ENCODE measurements at places on chromosomes 7 and 10.
A peak's percentile ranks its signal among the peaks of the same experiment; 100 is the strongest.

DNA sequence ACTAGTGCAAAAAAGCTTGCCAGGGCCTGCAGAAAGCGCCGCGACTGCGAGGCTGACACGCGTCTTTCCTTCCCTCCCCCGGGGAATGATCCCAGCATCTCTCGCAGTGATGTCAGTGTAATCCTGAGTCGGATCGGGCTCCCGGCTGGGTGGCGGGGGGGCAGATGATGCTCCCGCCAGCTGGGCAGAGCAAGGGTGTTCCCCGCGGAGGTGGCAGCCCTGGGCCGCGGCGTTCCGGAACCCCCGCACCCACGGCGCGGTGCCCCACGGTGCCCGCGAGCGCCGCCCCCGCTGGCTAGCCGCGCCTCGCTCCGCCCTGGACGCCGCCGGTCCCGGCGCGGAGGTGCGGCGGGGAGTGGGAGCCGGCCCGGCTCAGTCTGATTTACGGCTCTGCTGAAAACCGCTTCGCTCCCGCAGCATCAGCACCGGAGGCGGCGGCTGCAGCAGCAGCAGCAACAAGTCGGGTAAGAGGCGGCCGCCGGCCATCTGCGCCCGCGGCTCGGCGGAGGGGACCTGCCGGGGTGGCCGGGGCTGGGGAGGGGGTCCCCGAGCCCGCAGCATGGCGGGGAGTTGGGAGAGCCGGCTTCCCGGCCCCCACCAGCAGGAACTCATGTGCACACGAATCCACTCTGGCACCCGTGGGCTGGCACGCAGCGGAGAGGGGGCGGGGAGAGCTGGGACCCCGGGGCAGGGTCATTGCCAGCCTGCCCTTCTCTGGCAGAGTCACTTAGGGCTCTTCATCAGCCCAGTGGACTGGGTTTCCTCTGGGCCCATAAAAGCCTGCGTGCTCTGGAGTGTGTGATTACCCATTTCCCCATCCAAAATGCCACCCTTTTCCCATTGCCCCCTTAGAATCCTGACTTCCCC, at the start of gene ZNF365:
Gene ZNF365 (plus strand): TSS at position 375 of the 867 bp plus-strand sequence. CDS start 1,825 bp downstream, outside the sequence.
- no peak for DNase-seq

- DNase-seq = peak; percentile 29
Measured at GRCh38 chr10:96618653-96619052, 31.8 kb upstream of the TM9SF3 start.

GRCh38 chr10:29084681-29085307, 204.1 kb upstream of the LYZL1 start:
- DNase-seq = peak; percentile 40

DNA sequence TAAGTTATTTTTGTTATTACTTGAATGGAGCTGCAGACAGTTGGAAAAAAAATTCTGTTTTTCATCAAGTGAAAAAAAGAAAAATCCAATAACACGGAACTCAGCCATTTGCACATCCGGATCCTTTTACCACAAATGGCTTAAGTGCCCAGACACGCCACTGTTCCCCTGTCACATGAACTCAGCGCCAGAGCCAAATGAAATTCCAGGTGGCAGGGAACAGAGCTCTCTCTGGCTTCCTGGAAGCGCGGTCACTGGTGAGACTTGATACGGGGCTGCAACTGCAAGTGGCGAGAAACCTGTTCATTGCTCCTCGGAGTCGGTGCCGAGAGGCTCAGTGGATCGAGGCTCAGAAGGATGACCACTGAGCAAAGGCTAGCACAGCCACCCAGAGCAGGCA, 60.8 kb upstream of the NPTX2 start:
- DNase-seq = peak; percentile 66

DNA sequence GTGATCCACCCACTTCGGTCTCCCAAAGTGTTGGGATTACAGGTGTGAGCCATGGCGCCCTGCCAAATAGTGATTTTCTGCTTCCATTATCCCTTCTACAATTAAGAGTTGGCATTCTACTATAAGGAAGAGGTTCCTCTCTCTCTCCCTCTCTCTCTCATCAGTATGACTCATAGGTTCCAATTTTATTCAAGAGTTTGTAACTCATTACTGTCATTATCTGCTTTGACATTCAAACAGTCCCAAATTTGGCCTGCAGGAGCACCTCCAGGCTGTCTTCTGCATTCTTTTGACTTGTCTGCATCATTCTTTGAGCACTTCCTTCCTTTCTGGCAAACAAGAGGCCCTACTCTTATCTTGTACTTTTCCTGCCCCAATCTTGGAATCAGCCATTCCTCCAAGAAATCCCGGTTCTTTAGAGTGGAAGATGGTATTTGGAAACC, 33.2 kb upstream of the CALU start:
- peak; percentile 12 for DNase-seq

DNA sequence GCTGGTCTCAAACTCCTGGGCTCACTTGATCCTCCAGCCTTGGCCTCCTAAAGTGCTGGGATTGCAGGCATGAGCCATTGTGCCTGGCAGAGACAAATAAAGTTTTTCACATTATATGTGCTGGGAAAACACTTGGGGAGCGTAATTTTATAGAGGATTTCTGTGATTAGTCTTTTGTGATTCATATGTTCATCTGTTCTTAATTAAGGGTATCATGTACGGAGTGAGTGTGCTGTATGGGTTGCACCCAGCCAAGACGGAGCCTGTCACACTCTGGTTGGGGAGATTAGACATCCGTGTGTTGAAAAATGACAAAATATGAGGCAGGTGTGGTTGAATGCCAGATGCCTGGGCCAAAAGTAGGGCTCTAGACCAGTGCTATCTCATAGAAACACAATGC, 10.3 kb downstream of the ADRB1 start:
- DNase-seq = no peak

DNA sequence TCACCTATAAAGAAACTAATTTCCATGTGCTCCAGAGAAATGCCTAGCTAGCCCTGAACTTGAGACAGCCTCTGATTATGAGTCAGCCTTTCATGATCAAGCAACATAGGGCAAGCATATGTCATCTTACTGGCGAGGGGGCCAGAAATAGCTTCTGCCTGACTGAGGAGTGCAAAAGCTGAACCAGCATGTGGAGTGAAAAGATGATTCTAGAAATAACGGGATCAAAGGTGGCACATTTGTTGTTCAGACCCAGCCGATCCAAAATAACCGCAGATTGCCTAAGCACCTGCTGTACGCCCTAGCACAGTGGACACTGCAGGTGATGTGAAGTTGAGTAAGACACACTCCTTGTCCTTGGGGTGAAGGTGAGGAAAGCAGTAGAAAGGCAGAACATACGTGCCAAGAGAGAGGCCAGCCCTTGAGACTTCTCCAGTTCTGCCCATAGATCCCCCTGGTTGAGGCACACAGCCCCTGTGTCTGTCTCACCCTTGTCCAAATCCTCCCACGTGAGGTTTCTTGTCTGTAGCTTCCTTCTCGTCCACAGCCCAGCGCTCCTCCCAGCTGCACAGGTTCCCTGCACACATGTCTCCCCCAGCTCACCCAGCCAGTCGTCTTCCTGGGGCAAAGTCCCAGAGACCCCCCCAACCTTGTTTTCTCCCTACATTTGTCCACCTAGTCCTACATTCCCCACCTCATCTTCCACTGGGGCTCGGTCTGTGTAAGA, 2.8 kb upstream of the BCL7B start:
- DNase-seq = no peak

DNA sequence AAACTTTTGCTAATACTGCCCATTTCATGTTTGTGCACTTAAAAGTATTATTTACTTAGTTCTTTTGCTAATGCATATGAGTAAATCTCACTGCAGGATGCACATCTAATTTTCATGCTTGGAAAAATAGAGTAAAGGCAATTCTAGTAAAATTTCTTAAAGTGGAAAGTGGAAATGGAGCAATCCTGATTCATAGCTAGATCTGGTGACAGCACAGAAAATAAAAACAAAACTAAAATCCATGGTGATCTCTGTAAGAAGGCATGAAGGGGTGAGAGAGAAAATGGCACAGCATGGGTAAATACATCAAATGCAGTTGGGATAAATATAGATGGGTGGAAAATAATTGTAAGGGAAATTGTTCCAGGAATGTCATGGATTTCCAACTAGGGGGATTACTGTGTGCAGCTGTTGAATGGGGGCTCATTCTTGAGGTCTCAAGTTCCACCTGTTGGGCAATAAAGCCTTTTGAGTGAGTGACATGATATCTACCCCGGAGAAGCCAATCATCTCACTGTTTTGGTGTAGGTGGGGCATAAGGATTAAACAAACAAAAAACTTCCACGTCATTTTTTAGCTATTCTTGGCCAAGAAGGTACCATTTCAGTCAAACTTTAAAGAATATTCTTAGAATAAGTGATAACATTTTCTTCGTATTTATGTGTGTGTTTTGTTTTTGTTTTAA, 1.7 kb upstream of the MCU start:
- DNase-seq = no peak

DNA sequence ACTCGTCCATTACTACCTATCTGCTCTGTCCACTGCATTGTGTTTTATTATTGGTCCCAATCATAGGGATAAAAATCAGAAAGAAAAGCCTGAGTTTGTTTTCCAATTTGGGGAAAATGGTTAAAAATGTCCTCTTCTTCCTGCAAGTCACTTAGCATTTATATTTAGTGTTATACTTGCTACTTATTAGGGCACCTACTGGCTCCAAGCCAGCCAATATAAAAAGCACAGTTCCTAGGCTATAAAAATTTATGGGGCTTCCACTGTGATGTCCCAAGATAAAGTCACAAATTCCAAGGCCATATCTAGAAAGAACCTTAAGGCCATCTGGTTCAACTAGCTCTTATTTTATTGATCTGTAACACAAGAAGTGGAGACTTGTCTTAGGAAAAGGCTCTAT, 3.2 kb downstream of the SLC35B4 start:
- peak; percentile 59 for DNase-seq

GRCh38 chr10:123863721-123864482, 27.7 kb downstream of the CPXM2 start:
- no peak for DNase-seq

GRCh38 chr10:48802611-48803071, 118.0 kb downstream of the WDFY4 start:
- DNase-seq = no peak

- DNase-seq = no peak
Measured at GRCh38 chr7:134695321-134695860, 48.7 kb downstream of the BPGM start.

- no peak for DNase-seq
Measured at GRCh38 chr10:89745903-89746302, 44.5 kb downstream of the KIF20B start.

DNA sequence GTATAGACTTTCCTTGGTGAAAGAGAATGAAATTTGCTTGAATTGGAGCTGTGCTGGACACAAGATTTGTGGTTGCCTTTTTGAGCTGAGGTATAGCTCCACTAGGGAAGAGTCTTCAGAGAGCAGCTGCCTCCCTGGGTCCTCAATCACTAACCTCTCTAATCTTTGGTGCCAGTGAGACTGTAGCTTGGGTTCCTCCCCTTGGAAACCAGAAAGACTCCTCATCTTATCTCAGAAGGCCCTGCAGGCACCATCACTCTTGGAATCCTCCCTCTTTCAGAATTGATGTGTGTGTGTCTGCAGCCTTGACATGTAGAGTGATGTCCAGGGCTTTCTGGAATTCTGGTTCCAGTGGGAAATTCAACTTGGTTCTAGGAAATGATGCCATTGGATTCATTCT, 426.5 kb downstream of the RPS24 start:
- DNase-seq = no peak

- DNase-seq = no peak
Measured at GRCh38 chr7:141053626-141054025, 20.2 kb upstream of the TMEM178B start.

- peak; percentile 56 for DNase-seq
Measured at GRCh38 chr7:27661811-27662489, 733 bp downstream of the HIBADH start.

DNA sequence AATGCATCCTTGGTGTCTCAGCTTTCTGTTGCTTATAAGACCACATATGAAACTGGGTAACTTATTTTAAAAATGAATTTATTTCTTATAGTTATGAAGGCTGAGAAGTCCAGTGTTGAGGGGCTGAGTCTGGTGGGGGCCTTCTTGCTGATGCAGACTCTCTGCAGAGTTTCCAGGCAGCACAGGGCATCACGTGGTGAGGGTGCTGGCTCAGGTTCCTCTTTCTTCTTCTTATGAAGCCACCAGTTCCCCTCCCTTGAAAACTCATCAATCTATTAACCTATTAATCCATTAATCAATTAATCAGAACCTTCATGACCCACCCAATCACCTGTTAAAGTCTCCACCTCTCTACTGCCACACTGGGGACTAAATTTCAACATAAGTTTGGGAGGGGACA, 595.6 kb upstream of the NRP1 start:
- no peak for DNase-seq

GRCh38 chr10:71138166-71138830, 74.1 kb upstream of the UNC5B start:
- DNase-seq = peak; percentile 72

DNA sequence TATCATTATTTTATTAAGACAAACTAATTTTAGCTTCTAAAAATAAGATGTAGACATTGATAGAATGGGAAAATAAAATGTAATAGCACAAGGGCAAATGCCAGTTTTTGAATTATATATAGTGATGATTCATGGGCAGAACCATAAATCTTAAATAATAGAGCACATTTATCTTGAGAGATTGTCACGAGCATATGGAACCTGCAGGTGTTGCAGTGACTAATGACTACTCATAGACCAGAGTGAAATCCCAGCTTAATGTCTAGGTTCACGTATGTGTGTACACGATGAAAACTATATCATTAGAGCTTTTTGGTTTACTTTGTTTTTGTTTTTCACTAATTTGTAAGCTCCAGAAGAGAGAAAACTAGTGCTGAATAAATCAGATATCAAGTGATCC, 150.2 kb upstream of the CACNA2D1 start:
- no peak for DNase-seq

DNA sequence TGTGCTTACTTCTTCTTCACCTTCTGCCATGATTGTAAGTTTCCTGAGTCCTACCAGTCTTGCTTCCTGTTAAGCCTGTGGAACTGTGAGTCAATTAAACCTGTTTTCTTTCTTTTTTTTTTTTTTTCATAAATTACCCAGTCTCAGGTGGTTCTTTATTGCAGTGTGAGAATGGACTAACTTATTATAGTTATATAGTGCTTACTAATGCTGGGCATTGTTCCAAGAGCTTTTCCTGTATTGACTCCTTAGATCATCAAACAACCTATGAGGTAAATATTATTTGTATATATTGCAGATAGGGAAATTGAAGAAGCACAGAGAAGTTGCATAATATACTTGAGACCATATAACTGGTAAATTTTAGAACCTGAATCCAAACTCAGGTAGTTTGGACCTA, 98.1 kb downstream of the MBL2 start:
- DNase-seq = no peak

DNA sequence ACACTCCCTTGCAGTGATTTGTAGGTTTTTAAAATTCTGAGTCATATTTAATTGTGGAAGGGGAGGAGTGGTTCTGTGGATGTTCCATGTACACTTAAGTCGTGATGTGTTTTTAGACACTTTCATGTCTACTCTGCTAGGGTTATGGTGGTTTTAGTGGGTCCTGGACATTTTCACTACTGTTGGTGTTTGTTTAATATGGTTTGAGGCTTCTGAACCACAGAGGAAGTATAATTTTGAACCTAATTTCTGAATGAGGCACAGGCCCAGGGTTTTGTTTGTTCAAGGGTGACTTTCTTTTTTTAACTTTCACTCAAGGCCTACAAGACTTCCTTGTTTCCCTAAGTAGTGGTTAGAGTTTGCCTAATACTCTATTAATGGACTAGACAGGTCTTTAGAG, 13.3 kb downstream of the SLC26A5 start:
- no peak for DNase-seq

GRCh38 chr10:112361951-112362751, 11.8 kb upstream of the ACSL5 start:
- no peak for DNase-seq

- DNase-seq = no peak
Measured at GRCh38 chr7:18330548-18330947, 165.0 kb upstream of the HDAC9 start.

- DNase-seq = no peak
Measured at GRCh38 chr7:69864822-69865221, 266.5 kb downstream of the AUTS2 start.
